ENCODE measurements at places on chromosomes 11 and 22.

- no peak for DNase-seq
These were observed 327.6 kb upstream of the CCDC90B start for GRCh38 chr11:83613767-83614121.

DNA sequence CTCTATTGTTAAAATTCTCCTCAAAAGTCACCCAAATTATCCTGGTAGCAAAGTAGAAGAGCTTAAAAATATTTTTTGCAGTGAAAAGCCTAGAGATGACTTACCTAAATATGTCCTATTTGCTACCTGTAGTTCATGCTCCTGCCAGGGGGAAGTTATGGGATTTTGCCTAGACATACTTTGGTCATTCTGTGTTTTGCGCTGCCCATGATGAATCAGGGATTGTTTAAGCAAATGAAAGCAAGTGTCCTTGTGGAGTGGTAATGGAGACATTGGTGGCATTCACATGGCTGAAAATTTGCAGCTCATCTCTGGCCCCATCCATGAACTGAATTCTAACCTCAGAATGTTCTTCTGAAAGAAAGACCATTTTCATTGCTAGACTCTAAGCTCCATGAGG lies 14.6 kb upstream of the SESN3 start:
- DNase-seq, result no peak

DNA sequence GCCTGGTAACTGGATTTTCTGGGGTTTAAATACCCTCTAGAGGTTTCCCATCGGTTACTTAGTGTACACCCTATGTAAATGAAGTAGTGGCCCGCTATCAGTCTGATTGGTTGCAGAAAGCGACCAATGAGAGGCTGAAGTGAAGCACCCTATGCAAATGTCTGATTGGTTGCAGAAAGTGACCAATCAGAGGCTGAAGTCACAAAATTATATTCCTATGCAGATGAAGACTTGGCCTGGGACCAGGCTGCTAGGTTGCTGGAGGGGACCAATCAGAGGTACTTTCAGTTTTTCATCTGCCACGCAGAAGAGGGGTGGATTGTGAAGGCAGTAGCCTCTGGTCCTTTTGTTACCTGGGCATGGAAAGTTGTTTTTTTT lies 134.8 kb downstream of the TBC1D22A start:
- no peak for DNase-seq

DNA sequence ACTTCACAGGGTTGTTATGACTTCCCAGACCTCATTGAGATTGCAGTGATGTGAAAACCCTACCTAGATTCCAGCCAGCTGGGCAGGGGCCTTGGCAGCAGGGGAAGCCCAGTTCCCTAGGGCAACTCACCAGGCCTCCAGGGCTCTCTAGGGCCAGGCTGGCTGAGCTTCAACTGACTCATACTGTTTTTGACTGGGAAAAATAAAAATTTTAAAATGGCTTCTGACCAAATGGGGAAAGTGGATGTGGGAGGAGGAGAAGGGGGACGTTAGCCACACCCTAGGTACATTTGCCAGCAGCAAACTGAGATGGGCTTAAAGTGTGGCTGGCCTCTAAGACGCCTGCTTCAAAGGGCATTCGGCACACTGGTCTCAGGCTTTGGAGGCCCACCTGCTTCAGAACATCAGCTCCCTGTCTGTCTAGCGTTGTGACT lies 39.0 kb downstream of the BMAL1 start:
- DNase-seq, result no peak

GRCh38 chr22:39469681-39470450 lies 13.1 kb downstream of the MGAT3 start:
- no peak for DNase-seq

DNA sequence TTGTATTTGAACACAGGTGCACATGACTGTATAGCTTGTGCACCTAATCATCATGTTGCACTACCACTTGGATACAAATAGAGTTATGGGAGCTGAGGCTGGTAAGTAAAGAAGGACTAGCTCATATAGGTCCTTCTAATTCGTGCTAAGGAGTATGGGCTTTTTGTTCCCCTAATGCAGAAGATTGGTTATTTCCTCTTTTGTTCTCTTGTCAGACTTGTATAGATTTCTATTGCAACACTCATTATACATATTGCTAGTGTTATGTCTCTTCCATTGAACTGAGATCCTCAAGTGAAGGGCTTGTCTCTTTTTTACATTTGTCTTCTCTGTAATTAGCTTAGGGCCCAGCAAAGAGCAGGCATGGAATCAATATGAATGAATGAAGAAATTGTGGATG lies 54.1 kb upstream of the ARHGAP20 start:
- DNase-seq, result no peak

DNA sequence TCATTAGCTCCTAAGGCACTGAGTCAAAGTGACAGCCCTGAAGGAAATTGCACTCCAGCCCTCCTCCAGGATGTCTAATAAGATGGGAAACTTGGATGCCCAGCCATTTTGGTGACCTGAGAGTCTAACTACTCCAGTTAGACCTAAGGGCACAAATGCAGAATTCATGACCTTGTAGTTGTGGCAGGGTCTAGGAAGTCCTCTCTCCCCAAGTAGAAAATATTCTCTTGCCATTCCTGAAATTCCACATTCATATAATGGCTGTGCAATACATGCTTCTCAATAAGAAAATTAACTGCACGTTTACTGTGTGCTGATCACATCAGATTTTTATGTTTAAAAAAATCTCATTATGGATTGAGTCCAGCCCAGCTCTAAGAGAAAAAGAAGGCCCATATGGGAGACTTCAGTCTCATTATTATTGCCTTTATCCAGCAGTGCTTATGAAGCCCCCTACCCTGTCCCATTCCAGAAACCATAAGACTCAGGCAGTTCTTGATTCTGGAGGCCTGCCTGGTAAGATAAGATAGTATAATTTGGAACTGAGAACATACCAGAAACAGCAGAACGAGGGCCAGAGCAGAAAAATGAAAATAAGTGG lies 133.7 kb upstream of the LDLRAD3 start:
- no peak for DNase-seq

DNA sequence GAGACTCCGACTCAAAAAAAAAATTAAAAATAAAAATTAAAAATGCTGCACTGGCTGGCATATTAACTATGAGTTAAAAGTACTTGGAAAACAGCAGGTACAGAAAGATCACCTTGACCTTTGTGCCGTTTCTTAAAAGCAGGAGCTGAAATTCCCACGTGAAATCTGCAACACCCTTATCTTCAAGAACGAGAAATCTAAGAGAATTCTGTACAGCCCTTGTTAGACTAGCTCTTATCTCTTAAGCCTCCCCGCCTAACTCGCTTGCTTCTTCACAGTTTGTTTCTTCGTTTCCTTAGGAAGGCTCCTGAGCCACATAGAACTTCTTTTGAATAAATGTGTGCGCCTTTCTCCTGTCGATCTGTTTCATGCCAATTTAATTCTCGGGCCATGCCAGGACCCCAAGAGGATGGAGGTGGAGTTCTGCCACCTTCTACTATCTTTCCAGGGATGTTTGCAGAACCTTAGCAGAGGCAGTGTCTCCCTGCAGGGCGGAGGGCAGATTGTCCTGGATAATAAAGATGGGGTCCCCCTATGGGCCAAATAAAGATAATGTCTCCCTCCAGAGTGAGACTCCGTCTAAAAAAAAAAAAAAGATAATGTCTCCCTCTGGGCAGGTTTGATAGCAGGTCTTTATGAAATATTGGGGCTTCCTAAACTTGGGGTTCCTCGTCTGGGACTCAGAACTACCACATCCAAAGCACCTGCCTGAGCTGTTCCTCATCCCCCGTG lies 27.4 kb upstream of the SYT8 start:
- no peak for DNase-seq

DNA sequence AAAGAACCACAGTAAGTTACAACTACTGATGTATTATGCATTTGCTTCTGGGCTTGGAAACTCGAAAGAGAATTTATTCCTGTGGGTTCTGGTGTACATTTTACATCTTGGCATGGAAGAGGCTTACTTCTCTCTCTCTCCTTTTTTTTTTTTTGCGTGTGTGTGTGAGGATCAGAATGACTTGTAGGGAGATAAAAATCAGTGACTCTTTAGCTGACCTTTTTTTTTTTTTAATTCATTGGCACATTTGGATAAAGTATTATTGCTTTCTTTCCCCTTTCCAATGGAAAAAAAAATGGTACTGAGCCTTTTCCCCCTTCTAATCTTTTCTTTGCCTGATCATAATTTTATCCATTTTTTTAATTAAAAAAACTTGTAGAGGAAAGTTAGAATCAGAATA lies 43.5 kb downstream of the EXT2 start:
- no peak for DNase-seq

DNA sequence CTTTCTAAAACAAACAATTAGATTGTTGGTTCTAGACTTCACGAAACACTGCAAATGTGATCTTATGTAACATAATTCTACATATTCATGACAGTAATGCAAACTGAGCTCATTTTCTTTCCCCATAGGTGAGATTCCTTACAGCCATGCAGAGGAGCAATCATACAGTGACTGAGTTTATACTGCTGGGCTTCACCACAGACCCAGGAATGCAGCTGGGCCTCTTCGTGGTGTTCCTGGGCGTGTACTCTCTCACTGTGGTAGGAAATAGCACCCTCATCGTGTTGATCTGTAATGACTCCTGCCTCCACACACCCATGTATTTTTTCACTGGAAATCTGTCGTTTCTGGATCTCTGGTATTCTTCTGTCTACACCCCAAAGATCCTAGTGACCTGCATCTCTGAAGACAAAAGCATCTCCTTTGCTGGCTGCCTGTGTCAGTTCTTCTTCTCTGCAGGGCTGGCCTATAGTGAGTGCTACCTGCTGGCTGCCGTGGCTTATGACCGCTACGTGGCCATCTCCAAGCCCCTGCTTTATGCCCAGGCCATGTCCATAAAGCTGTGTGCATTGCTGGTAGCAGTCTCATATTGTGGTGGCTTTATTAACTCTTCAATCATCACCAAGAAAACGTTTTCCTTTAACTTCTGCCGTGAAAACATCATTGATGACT lies 1.5 kb downstream of the OR9G1 start:
- no peak for DNase-seq

DNA sequence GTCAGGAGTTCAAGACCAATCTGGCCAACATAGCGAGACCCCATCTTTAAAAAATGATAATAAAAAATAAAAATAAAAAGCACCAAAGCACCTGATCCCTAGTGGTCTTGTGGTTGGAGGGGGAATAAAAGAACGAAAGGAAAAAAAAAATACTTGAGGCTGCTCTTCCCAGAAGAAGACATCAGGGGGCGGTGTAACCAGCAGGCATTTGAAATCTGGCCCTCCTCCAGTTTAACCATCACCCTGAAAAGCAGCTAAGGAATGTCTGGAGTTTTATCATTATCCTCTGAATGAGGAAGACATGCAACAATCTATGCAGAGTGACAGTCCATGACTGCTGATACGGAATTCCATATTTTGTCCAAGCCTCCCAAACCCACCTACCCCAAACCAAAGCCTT lies 5.6 kb upstream of the KCTD17 start:
- no peak for DNase-seq

DNA sequence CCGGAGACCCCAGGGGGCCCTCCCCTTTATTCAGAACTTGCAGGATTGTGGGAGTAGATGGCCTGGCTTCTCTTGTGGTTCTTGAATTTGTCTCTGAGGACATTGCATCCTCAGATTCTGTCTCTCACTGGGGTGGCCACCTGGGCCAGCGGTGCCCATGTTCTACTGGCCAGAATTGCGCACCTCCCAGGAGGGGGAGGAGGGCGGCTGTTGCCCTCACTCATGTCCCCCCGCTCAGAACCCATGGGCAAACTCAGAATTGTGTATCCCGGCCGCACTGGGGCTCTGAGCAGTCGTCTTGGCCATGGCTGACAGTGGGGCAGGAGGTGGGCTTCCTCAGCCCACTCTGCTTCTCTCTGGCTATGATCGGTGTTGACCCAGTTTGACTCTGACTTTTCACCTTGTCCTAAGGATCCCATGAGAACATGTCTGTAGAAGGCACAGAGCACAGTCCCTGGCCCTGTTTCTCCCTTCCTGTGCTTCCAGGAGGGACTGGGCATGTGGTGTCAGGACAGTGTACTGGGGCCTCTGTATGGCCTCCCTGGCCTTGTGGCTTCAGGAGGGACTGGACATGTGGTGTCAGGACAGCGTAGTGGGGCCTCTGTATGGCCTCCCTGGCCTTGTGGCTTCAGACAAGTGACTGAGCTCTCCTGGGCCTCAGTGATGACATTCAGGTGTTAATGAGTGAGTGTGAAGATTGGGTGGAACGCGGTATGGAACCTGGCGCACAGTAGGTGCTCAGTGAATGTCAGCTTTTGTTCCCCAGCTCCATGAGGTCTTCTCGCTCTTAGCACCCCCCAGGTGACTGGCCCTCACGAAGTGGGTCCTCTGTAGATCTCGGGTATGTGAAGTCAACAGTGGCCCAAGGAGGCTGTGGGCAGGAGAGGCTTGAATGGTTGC lies 99.3 kb downstream of the TBC1D22A start:
- DNase-seq, result no peak

- no peak for DNase-seq
These were observed 85.1 kb upstream of the NAV2 start for GRCh38 chr11:19627566-19627965.

DNA sequence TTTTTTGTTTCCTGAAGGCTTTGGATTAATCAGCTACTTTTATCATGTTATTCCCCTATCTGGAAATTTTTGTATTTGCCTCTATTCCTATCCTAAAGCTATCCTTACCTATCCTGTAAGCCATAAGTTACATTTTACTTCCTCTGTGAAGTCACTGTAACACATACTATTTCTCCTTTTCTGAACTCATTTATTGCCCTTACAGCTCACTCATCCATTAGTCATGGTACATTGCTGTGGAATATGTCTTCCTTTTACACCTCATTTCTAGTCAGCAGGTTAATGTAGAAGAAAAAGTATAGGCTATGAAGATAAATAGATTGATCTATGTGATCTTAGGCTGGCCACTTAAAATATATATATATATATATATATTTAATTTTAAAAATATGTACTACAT lies 28.0 kb downstream of the SWAP70 start:
- no peak for DNase-seq

DNA sequence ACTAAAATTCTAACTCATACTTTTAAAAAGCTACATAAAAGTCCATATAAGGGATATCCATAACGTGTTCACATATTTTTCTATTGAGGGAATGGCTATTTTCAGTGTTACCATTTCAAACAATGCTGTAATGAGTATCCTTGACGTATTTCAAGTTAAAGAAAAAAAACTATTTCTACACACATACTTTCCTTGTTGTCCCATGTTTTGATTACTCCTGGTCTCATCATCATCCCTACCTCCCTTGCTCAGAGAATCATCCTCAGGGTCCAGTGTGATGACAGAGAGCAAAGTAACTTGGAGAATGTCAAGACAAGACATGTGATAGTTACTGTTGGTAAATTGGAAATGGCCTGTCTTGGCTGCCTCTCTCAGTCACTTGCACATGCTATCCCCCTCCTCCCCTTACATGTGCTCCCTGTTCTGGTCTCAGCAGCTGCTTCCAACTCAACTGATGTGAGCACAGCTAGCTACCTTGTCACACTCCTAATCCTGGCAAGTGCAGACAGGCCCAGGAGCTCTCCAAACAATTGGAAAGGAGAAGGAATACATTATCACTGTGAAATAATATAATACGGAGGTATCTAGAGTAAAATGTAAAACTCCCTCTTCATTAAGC lies 21.8 kb downstream of the NUMA1 start:
- no peak for DNase-seq
